Cardiac muscle cell (in vitro differentiated cells and primary cell): ENCODE measurements at places on chromosomes 11 and 22.

- peak; percentile 79 for DNase-seq
Observed at GRCh38 chr22:43002202-43002586, 12.8 kb downstream of the PACSIN2 start.

DNA sequence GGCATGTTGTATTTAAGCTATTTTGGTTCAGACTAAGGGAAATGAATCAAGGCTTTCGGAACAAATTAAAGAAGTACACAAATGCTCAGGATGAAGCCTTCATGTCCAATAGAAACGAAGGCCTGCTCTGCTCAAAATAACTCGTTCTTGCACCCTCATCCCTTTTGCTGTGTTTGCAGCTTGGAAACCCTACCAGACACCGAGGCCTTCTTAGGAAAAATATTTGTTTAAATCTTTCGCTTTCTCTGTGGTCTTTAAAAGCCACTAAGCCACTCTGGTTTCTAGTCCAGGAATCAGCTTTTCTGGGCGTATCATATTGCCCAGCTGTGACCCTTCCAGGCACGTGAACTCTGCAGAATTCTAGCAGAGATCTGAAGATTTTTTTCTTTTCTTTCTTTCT is 60.9 kb upstream of the HSPA8 start:
- DNase-seq: no peak

GRCh38 chr11:70456921-70457532 is 58.7 kb downstream of the CTTN start:
- peak; percentile 80 for DNase-seq

DNA sequence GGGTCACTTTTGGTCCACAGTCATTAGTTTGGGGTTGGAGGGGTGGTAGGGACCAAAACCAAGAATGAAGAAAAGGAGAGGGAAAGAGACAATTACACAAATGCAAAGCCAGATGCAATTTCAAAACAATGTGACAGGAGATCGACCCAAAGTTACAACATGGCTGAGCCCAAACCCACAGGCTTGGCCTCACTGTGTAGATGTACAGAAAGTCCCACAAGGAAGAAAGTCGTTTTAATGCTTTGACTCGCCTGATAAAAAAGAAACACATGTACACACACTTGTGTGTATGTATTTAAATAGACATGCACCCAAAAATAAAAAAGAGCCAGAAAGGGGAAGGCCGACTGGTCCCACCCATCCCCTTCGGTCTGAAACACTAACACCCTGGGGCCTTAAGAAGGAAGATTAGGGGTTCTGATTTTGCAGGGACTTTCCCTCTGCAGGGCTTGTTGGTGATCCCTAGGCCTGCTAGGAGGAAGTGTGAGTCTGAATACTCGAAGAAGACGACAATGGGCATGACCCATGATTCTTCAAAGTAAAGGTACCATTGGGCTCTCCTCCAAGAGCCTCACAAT is 104.1 kb downstream of the ETS1 start:
- DNase-seq: no peak

GRCh38 chr11:110199184-110199981 is 97.0 kb downstream of the RDX start:
- peak; percentile 84 for DNase-seq

GRCh38 chr22:29154364-29155048 is 51.2 kb upstream of the EMID1 start:
- DNase-seq: peak; percentile 78

DNA sequence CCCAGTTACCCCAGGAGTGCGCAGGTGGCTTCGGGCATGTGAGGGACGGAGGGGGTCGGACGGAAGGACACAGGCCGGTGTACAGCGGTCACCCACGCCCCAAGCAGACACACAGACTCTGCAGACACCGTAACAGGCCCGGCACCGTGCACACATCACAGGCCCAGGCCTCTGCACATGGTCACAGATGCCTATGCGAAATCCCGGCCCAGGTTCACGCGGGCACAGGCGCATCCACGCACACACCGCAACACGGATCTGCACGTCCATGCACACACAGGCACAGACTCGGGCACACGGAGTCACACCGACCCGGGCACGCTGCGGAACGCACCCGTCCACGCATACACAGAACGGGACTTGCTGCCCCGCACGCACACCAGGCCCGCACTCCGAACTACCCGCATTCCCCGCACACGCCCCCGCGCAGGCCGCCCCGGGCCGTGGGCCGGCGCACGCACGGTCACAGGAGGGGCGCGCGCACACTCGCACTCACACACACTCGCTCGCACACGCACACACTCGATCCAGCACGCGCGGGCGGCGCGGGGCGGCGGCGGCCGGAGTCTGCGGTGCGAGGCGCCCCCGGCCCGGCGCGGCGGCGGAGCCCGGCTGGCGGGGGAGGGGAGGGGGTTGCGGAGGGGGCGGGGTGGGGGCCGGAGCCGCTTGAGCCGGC is at the start of gene MGAT3:
Gene MGAT3 (plus strand): TSS at position 491 of the 676 bp plus-strand sequence. CDS start 30,336 bp downstream, outside the sequence.
- DNase-seq: no peak

DNA sequence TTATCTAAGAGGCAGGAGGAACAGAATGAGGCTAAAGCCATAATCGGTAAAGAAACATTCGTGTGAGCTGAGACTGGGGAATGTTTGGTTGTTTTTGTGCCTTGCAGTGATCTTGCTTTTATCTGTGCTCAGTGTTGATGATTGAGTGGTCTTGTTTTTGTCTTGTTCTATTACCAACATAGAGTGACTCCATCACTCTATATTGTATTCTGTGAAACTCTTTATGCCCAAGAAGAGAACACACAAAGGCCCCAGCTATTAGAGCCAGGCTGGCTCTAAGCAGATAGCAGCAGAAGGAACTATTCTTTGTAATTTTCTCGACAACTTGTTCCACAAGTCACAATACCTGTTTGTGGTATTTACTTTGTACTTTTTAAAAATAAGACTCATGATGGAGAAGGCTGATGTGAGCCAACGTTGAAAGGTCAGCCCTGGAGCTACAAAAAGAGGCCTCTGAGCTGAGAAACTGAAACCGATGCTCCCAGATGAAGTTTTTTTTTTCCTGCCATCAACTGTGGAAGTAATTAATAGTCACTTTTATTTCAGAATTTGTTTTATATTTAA is 68.4 kb downstream of the LARGE1 start:
- DNase-seq: no peak

DNA sequence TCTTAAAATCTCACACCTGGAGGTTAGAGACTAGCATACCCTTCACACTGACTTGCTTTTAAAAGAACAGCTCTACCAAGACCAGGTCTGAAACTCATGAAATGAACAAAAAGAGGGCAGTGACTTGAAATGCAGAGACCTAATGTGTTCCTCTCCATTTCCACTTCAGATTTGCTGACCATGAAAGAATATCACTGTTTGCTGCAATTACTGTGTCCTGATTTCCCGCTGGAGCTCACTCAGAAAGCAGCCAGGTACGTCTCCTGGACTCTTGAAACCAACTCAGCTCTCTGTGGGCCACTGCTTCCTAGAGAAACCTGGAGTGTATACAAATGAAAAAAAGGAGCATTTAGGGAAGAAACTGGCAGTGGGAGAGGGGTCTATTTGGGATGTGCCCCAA is 39.2 kb downstream of the ARFGAP2 start:
- no peak for DNase-seq

- no peak for DNase-seq
Observed at GRCh38 chr11:129289350-129290040, 86.2 kb upstream of the BARX2 start.

DNA sequence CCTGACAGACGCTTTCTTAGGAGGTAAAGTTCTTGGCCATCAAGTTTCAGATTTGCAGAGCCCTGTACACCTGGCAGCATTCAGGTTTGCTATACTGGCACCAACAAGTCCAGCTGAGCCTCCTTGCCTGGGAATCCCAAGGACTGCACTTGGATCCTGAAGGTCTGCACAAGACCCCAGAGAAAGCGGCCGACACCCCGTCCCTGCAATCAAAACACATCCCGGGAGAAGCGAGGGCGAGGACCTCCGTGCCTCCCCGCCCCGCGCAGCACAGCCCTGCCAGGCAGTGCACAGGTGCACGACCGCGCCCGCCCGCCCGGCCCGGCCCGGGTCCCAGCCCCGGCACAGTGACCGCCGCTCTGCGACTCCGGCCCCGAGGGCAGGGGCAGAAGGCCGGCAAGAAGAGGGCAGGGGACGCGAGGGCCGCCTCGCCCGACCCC is 559 bp downstream of the MRTFA start:
- DNase-seq: no peak

- no peak for DNase-seq
Observed at GRCh38 chr11:115464269-115464668, 39.9 kb downstream of the CADM1 start.

- DNase-seq: no peak
Observed at GRCh38 chr22:20003304-20003703, 13.3 kb downstream of the ARVCF start.

GRCh38 chr22:31490496-31490925 is 869 bp upstream of the EIF4ENIF1 start:
- DNase-seq: peak; percentile 70

DNA sequence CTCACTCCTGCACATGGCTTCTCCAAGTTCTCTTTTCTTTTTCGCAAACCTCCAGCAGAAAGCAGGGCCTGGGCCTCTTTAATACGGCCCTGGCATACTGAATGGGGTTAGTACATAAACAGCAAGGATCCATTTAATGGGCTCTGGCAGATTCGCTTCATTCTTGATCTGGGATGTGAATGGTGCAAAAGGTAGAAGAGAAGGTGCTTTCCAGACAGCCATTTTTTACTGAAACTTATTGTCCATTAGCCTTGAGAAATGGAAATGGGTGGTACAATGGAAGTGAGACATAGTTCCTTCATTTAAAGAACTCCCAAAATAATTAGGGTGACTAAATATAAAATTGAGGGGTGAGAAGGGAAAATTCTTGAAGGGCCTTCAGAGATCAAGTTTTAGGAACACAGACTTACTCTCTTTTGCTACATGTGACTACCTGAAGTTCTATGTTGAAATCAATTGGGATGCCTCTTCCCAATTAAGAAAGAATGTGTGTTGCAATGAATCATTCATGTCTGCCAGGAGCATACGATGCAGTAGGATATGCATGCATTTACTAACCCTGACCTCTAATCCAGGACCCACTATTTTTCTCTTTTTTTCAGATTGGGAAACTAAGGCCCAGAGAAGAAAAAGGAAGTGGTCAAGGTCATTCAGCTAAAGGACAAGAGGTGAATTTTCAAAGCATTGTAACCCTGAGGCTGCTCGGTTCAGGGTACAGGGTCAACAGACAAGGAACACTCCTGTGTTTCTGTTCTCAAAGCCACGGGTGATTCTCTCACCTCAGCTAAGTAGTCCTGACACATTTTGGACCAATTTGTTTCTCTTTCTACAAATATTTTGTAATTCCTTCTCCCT is 144.1 kb downstream of the BBOX1 start:
- DNase-seq: no peak

GRCh38 chr11:14973621-14974514 is 1.7 kb upstream of the CALCA start:
- DNase-seq: peak; percentile 36

- peak; percentile 14 for DNase-seq
Observed at GRCh38 chr11:10505278-10506007, 35.5 kb downstream of the RNF141 start.

GRCh38 chr22:37677493-37677974 is 2.1 kb downstream of the LGALS1 start:
- no peak for DNase-seq

- no peak for DNase-seq
Observed at GRCh38 chr11:64485074-64485473, 105.9 kb upstream of the SLC22A12 start.

- no peak for DNase-seq
Observed at GRCh38 chr11:72525466-72525865, 91.1 kb upstream of the CLPB start.

GRCh38 chr11:61688365-61689163 is 8.4 kb downstream of the DAGLA start:
- no peak for DNase-seq

DNA sequence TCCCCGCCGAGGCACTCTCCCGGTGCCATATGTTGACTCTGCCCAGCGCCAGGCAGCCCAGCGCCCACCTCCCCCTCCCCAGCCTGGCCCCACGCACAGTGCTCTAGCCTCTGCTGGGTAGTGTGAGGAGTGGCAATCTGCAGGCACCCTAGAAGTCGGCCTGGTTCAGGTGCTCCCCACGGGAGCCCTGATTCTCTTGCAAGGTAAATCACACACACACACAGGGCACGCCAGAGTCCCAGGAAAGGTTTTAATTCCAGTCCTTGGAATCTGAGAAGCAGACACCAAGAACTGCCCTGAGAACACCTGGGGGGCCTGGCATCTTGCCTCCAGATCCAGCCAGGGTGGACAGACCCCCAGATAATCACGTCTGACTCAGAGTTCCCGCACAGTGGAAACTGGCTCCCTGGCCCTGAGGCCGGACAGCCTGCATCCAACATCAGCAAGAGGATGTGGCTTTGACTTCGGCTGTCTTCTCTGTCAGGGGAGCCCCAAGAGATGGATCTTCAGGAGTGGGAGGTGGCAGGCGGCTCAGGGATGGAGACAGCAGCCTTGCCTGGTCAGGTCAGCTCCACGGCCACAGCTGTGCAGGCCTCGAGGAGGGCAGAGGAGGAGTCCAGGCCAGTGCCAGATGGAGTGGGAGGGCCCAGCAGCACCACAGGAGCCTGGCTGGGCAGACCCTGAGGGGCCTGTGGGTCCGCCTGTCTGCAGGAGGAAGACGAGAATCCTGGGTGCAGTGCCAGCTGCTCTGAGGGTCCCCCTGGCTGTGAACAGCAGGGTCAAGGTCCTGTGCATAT is 1.1 kb upstream of the RIN1 start:
- no peak for DNase-seq

GRCh38 chr22:50169774-50170341 is 673 bp upstream of the PANX2 start:
- peak; percentile 49 for DNase-seq

DNA sequence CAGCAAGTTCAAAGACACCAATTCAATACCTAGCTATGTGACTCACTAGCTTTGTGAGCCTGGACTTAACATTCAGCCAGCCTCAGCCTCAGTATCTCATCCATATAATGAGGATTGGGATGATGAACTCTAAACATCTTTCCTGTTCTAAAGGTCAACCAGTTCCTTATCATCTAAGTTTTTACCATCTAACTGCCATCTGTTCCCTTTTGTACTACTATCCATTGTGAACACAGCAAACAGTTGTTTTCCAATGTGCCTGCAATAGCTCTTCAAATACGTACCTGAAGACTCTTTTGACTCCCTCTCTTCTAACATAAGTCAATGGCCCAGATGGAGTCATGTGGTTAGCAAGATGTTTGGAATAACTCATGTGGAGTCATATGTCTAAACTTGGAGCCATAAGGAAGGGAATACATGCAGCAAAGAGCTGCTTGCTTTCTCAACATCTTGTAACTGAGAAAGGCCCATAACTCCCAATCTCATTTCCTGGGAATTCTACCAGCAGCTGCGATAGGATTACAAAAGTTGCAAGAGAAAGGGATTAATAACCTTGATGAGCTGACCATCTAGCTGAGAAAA is 19.4 kb downstream of the SYTL2 start:
- no peak for DNase-seq

DNA sequence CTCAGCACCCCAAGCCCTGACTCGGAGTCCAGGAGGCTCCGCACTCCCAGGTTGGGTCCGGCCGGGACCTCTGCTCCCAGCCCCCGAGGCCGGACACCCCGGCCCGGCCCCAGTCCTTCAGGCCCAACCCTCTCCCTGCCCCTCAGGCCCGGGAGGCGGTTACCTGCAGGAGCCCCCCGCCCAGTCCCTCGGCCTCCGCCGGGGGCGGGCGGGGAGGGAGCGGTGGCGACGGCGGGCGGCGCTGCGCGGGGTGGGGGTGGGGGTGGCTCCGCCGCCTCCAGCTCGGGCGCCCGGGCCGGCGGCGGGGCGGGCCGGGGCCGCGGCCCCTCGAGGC is 310 bp downstream of the TCF20 start:
- no peak for DNase-seq
